ENCODE measurements at places on chromosomes 2 and 18. TPM values are rescaled to one million over a fixed set of nuclear protein-coding genes. Genes with fewer than 3 reads are reported as not detected.

GRCh38 chr2:2901384-2902345 is 476.0 kb downstream of the EIPR1 start:
- no peak for DNase-seq

MOCOS gene
- total RNA-seq, result 9.0 TPM

ACTG2 gene
- total RNA-seq, result 4.1 TPM

SAG gene
- not detected for total RNA-seq

ERMN gene
- total RNA-seq, result 0.17 TPM

DNA sequence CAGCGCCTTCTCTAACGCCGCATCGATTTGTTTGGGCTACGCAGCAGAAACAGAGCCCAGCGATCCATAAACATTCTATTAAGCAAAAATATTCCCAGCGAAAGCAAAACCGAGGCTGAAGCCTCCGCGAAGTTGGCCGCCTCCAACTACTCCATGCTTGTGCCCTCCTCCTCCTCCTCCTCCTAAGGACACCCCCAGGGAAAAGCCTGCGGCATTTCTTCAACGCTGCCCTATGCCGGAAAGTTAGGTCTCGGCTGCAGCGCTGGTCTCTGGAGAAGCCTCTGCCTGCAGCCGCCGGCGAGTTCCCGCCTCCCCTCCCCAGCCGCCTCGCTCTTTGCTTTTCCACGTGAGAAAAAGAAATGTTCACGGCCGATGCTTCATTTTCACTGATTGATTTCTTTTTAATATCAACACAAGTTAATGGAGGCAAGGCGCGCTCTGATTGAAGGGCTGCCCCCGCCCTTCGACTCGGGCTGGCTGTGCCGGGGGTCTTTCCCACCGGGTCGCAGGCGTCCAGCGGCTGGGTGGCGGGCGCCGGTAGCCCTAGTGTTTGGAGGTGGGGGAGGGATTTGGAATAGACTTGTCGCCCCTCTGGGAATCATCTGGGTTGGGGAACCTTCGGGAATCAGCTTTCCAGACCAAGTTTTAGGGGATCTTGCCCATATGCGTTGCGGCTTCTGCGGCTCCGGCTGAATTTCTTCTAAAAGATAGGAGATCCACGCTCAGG is 3.9 kb downstream of the NRP2 start:
- no peak for DNase-seq

TFPI gene
- 111 TPM for total RNA-seq

GRCh38 chr2:47518497-47519146 is 115.7 kb downstream of the MSH2 start:
- DNase-seq, result no peak

- DNase-seq, result peak; percentile 52
Measured at GRCh38 chr2:197498937-197499593, 575 bp downstream of the HSPD1 start.

C1QL2 gene
- not detected for total RNA-seq

DNA sequence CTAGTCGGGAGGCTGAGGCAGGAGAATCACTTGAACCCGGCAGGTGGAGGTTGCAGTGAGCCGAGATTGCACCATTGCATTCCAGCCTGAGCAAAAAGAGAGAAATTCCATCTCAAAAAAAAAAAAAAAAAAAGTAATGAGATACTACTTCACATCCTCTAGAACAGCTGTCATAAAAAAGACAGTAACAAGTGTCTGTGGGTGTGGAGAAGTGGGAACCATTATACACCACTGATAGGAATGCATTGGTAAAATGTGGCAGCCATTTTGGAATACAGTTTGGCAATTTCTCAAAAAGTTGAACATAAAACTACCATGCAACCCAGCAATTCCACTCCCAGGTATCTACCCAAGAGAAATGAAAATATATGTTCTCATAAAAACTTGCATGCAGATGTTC is 166.6 kb downstream of the GREB1L start:
- DNase-seq, result no peak
